ENCODE measurements at places on chromosomes 1 and 21.

DNA sequence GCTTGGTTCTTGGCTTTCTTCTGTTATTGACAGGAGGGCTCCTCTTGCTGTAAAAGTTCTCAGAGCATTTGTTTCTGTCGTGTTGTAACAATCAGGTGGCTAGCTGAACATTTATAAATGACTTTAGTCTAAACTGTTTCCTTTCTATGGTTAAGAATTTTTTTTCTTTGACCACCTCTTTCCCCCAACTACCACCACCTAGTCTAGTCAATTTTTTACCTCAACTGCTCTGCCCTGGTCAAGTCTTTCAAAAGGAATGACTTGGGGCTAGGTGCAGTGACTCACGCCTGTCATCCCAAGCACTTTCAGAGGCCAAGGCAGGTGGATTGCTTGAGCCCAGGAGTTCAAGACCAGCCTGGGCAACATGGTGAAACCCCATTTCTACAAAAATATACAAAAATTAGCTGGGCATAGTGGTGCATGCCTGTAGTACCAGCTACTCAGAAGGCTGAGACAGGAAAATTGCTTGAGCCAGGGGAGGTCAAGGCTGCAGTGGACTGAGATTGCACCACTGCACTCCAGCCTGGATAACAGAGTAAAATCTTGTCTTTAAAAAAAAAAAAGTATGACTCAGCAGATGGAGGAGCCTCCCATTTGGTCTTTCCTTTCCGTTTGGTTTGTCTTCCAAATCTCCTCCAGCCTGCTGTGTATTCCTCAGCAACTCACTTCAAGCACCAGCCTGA lies 40.7 kb downstream of the MAP3K21 start:
- no peak for DNase-seq

- peak; percentile 43 for DNase-seq
These were observed 101.9 kb upstream of the SOD1 start for GRCh38 chr21:31557421-31558188.

DNA sequence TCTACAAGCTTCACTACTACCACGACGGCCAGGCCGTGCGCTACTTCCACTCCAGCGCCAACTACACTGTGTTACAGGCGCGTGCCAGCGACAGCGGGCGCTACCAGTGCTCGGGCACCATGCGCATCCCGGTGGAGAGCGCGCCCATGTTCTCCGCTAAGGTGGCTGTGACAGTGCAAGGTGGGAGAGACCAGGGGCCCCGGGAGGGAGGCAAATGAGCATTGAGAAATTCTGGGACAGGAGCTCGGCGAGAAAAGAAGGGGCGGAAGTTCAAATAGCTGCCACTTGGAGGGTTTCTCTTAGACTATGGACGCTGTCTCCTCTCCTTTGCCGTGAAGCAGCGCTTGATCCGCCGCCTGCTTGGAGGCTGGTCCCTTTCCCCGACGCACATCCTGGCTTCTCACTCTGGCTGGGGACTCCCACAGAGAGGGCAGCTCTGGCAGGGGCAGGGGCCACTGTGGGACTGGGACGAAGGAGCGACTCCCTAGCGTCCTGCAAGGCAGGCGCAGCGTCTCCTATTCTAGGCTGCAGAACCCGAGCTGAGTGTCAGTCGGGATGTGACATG lies 4.6 kb downstream of the FCRLB start:
- peak; percentile 44 for DNase-seq

GRCh38 chr1:93980320-93981273 lies 71.4 kb upstream of the GCLM start:
- DNase-seq = no peak

GRCh38 chr1:245153552-245154428 lies 995 bp upstream of the KIF26B start:
- peak; percentile 22 for DNase-seq

DNA sequence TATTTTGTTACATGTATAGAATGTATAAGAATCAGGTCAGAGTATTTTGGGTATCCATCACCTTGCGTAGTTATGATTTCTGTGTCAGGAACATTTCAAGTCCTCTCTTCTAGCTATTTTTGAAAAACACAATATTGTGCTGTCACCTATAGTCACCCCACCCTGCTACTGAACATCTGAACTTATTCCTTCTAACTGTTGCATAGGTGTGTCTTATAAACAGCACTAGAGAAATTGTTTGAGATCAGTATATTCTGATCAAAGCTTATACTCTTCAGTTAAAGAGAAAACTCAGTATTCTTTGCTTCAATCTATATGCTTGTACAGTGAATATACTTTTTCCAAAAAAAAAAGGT lies 96.0 kb downstream of the ASH1L start:
- DNase-seq = no peak

DNA sequence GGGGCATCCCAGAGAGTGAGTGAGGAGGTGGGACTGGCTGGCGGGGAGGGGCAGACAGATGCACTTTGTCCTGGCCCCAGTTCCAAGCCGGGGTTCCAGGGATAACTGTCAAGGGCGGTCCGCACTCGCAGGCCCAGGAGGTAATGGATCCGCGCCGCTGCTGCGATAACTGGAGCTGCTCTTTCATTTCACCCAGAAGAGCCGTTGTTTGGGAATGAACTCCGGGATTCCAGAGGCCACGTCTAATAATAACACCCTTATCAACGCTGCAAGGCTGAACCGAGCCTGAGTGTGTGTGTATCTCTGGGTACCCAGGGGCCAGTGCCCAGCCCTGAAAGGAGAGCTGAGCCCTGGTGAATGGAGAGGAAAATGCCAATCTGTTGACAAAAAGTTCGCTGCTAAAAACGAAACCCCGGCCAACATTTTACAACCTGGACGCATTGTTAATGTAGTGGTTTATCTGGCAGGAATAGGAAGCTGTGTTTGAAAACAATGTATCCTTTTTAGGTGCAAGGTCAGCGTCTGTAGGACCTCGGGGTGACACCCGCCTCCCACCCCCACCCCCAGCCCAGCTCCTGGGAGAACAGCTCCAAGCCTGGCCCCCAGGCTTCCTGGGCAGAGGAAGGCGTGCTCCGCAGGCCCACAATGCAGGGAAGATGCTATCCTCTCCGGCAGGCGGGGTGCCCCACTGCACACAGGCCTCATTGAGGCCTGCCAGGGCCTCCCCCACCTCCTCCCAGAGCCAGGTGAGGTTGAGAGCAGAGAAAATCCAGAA lies 119.7 kb downstream of the PROX1 start:
- no peak for DNase-seq

Data from stimulated activated CD4-positive, alpha-beta T cell treated with anti-CD3 and anti-CD28 coated beads, Interleukin-15, amount 100 ng/mL, for 24 hours (primary cell).